ENCODE measurements at places on chromosomes 7 and 10. TPM values are rescaled to one million over a fixed set of nuclear protein-coding genes. Genes with fewer than 3 reads are reported as not detected.

The STX1A gene
- 11.8 TPM for polyA plus RNA-seq

- peak; percentile 43 for DNase-seq
Observed at GRCh38 chr10:68543004-68543918, 15.9 kb upstream of the SLC25A16 start.

DNA sequence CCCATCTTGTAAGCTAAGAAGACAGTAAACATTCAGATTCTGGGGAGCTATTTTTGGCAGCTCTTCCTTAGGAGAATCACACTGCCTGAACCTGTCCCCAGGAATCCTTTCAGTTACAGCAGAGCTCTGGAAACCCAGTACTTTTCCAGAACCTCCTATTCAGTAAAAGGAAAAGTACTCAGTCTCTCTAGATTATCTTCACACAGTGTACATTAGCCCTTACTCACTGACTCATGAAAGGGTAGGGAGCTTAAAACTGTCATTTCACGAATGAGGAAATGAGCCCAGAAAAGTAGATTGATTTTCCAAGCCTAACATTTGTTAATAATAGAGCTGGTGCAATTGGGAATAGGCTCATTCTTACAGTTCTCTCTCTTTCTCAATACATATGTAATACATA, 3.9 kb upstream of the CNNM1 start:
- DNase-seq: no peak

The DCLRE1C gene
- 14.8 TPM for polyA plus RNA-seq

DNA sequence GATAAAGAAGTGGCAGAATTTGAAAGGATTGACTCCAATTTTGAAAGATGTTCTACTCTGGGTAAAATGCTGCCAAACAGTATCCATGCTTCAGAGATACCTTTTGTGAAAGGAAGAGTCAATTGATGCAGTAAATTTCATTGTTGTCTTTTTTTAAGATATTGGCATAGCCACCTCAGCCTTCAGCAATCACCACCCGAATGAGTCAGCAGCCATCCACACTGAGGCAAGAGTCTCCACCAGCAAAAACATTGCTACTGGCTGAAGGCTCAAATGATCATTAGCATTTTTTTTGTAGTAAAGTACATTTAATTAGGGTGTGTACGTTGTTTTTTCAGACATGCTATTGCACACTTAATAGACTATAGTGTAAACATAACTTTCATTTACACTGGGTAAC, 31.7 kb upstream of the CYP26C1 start:
- peak; percentile 41 for DNase-seq

The CTAGE4 gene
- not detected for polyA plus RNA-seq

- peak; percentile 37 for DNase-seq
Observed at GRCh38 chr7:44824894-44825526, 22.9 kb downstream of the H2AZ2 start.

GRCh38 chr10:15954188-15954587, 93.9 kb upstream of the MINDY3 start:
- DNase-seq: no peak

DNA sequence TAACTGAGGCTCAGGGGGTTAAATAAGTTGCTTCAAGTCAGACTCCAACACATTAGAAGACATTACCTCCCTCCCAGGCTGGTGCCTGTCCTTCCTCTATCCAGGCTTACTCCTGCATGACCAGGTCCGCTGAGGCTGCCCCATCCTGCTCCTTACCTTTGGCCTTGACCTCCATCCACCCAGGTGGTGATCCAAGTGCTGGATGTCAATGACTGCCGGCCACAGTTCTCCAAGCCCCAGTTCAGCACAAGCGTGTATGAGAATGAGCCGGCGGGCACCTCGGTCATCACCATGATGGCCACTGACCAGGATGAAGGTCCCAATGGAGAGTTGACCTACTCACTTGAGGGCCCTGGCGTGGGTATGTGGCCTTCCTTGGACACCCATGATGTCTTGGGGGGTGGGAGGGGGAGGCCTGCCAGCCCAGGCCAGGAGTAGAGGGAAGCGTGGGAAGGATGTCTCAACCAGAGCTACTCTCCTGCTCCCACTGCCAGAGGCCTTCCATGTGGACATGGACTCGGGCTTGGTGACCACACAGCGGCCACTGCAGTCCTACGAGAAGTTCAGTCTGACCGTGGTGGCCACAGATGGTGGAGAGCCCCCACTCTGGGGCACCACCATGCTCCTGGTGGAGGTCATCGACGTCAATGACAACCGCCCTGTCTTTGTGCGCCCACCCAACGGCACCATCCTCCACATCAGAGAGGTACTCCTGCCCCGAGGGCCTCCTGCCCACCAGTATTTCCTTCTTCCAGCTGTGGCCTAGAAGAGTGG, 29.6 kb upstream of the VSIR start:
- DNase-seq: no peak

GRCh38 chr10:13038391-13038790, 36.9 kb upstream of the CCDC3 start:
- no peak for DNase-seq

DNA sequence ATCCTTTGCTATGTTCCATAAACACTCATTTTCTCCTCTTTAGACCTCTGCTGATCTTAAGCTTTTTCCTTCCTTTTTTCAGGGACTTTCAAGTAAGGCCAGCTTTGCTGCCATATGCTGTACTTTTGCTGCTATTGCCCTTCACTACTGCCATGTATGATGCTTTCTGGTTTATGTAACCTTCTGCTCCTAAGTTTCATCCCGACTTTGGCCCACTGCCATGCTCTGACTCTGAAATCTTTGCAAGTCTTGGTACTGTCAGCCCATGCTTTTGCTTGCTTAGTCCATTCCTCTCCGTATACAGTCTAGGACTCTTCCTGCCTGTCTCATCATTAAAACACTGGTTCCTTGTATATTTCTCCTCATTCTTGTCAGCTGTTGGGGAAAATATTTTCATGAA, 152.4 kb downstream of the RNF133 start:
- peak; percentile 20 for DNase-seq

DNA sequence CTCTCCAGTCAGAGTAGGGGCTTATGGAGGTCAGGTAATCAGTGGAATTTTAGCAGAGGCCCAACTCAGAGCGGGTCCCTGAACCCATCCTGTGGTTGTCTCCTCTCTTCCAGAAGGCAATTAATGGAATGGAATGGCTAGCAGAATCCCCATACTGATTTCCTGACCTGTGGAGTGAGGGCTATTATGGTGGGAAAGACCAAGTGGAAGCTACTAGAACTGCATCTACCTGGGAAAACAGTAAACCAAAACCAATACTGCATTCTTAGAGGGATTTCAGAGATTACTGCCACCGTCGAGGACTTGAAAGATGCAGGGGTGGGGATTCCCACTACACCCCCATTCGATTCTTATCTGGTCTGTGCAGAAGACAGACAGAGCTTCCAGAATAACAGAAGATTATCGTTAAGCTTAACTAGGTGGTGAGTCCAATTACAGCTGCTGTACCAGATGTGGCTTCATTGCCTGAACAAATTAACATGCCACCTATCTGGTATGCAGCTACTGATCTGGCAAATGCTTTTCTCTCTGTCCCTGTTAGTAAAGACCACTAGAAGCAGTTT, 73.2 kb downstream of the LMBR1 start:
- DNase-seq: no peak

DNA sequence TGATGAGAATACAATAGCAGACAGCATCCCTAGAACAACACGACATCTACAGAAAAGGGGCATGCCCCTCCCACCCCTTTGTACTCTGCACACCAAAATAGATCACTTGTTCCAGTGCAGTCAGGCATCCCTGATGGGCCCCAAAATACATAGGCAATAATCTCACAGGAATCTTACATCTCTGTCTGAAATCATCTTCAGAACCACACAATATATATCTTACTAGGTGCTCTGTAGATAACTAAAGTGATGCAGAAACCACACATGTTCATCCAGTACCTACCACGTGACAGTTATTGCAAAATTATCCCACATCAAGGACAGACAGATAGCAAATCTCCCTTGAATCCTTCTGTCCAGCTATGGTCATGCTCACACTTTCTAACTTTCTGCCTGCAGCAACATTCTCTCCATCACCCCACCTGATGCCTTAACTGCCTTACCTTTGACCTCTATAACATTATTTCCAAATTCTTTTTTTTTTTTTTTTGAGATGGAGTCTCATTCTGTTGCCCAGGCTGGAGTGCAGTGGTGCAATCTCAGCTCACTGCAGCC, 30.7 kb downstream of the ST8SIA6 start:
- no peak for DNase-seq

The FAM241B gene
- polyA plus RNA-seq: 42.4 TPM

The NUTM2E gene
- polyA plus RNA-seq: not detected

The PIK3CG gene
- polyA plus RNA-seq: not detected

- peak; percentile 88 for DNase-seq
Observed at GRCh38 chr7:134547397-134548054, 1.4 kb upstream of the AKR1B15 start.

The TCF7L2 gene
- polyA plus RNA-seq: 40.3 TPM

The SPDYE6 gene
- polyA plus RNA-seq: 2.4 TPM

- DNase-seq: peak; percentile 83
Observed at GRCh38 chr7:64541438-64542359, 21.2 kb downstream of the ZNF680 start.

The EVX1 gene
- polyA plus RNA-seq: not detected

The SUV39H2 gene
- polyA plus RNA-seq: 20.4 TPM

The KCNMA1 gene
- 1.9 TPM for polyA plus RNA-seq

The BAZ1B gene
- polyA plus RNA-seq: 19.7 TPM

DNA sequence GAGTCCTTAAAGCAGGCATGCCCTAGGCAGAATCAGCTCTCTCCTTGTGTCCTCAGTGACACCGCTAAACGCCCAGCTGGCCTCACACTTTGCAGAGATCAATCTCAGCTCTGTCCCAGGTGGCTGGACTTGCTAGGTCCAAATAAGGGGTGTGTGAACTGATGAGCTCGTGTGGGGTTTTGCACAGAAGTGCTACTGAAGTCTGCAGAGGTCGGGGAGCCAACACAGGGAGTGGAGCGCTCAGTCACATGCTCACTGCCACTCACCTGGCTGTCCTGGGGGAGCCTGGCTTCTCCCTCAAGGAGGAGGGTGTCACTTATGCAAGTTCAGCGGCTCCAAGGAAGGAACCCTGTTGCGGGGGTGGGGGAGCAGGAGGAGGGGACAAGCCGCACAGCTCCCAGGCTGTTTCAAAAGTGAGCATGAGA, 2.0 kb downstream of the ELN start:
- peak; percentile 81 for DNase-seq

The IL6 gene
- not detected for polyA plus RNA-seq

The IQUB gene
- 1.1 TPM for polyA plus RNA-seq

- DNase-seq: no peak
Observed at GRCh38 chr10:7696545-7696944, 6.6 kb upstream of the ITIH2 start.

The OR2A42 gene
- polyA plus RNA-seq: not detected

The IGF2BP3 gene
- 45.5 TPM for polyA plus RNA-seq

GRCh38 chr7:88316456-88316855, 9.8 kb upstream of the STEAP4 start:
- DNase-seq: no peak

DNA sequence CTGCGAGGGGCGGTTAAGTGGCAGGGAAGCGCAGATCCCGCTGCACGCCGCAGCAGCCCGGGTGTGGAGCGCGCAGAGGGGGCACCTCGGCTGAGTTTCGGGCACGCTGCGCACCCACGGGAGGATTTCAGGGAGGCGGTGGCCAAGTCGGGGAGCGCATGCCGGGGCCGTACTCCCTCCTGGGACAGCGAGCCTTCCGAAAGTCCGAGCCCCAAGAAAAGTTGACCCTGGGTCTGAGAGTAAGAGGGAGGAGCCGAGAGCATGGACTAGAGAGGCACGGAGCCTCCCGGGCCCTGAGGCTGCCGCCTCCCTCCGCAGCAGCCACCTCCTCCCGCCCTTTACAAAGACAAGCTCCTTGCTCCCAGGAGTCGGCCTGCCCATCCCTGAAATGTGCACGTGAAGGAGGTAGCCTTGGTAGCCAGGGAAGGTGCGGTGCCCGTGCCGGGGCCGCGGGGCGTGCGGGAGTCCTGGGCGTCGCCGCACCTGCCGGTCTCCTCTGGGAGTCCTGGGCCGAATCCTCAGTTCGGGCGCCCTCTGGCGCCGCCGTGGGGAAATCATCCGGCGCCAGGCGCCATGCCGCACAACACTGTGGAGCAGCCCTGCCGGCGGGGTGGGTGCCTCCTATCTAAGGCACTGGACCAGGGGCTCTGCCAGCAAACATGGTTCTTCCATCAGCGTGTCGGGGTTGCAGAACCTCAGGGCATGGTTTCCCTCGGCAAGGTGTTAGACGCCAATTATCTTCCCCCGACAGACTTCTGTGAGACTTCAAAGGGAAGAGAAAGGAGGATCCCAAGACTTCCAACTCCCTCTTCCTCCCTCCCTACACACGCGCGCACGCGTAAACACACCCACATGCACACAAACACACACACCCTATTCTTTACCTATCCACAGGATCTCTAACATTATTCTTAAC, 104.0 kb downstream of the TRIL start:
- peak; percentile 85 for DNase-seq

The GPNMB gene
- polyA plus RNA-seq: 1.6 TPM

The DYNC1I1 gene
- 20.6 TPM for polyA plus RNA-seq
